ENCODE measurements at places on chromosomes 2 and 18.
A peak's percentile ranks its signal among the peaks of the same experiment; 100 is the strongest.

DNA sequence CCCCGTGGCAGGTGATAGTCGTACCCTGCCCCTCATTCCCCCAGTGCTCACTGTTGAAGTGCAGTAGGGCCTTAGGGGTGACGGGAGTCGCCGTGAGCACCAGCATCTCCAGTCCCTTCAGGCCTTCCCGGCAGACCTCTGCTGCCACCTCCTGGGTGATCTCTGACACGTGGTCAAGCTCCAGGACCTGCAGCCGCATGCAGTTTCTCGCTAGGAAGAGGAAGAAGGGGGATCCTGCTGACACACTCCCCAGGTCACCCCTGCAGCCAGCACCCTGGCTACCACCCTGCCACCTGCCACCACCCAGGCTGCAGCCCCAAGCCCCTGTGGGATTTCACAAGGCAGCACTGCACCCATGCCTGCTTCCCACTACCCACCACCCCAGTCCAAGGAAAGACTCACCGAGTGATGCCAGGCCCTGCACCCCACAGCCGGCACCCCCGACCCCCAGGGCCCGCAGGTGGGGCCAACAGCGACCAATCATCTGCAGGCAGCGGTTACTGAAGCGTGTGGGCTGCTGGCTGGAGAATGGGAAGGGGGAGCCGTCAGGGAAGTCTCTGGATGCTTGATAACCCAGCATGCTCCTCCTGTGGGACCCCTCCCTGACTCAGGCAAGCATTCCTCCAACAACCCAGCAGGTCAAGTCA, 23.8 kb downstream of the FBXO41 start:
- no peak for DNase-seq

- no peak for DNase-seq
These were observed 25.9 kb upstream of the SGPP2 start for GRCh38 chr2:222398446-222398885.

- DNase-seq = no peak
These were observed 28.1 kb upstream of the THOC1 start for GRCh38 chr18:295756-296490.

DNA sequence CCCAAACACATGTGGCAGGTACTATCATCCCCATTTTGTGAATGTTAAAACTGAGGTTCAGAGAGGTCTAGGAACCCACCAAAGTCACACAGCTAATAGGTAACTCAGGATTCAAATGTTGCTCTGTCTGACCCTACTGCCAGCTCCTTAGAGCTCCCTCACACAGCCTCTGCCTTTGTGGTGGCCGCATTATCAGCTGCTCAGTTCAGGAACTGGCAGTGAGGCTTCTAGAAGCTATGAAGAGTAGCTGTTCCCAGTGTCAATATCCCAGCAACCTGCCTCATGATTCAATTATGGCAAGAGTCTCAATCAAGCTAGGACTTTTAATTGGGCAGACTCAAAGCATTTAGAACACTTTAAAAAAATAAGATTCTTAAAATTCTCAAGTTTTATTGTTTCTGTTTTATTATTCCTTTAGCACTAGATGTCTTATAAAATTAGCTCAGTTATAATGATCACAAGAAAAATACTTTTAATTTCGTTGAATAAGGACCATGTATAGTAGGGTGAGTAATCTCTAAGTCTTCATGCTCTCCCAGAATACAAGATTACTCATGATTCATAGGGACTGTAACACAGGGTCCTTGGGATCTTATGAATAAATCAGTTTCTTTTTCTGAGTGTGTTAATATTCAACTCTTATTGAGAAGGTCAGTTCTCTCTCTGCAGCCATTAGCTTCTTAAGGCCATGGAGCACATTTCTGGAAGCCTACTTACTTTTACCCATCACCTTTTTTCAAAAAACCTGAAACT, 342.7 kb downstream of the RND3 start:
- no peak for DNase-seq

- no peak for DNase-seq
These were observed 161.3 kb downstream of the INSIG2 start for GRCh38 chr2:118249531-118249930.

DNA sequence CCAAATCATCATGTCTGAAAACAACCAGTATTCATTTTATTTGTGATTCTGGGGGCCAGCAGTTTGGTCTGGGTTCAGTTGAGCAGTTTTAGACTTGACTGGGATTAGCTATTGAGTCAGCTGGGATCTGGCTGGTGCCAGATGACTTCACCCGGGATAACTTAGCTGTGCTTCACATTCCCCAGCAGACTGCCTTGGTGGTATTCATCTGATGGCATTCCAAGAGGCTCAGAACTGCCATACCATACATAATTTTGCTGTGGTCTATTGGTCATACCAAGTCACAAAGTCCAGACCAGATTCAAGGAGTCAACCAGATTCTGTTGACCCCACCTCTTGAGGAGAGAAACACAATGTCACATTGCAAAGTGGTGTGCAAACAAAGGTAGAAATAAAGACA, 7.8 kb upstream of the FSHR start:
- no peak for DNase-seq

GRCh38 chr2:234964631-234965461, 13.0 kb downstream of the SH3BP4 start:
- no peak for DNase-seq

DNA sequence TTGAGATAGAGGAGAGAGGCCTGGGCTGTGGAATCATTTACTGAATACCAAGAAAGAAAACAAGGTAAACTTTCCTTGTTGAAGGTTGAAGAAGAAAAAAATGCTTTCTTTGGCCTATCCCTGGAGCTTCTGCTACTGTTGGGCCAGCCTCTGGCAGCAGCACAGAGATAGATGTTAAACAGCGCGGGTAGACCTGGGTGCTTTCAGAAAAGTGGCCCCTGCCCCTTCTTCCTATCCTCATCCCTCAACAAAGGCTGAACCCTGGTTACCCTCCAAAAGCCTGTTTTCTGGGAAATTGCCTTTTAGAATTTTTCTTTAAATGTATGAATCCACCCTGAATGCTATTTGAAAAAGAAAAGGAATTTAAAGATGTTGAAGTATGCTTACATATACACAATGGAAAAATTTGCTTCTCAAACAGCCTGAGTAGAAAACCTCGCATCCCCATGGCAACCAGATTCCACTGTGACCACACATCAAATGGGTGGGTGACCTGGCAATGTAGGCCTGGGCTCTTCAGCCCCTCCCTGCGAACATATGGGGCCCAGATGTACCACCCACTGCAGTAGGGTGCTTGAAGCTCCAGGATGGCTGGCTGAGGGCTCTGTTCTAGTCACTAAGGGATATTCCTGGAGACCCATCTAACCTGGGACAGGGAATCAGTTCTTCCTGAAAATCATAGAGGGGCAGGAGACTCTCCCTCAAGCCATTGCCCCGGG, 23.4 kb upstream of the CHRNA1 start:
- DNase-seq = no peak

- peak; percentile 60 for DNase-seq
These were observed 21.0 kb upstream of the PTMA start for GRCh38 chr2:231687133-231687852.

DNA sequence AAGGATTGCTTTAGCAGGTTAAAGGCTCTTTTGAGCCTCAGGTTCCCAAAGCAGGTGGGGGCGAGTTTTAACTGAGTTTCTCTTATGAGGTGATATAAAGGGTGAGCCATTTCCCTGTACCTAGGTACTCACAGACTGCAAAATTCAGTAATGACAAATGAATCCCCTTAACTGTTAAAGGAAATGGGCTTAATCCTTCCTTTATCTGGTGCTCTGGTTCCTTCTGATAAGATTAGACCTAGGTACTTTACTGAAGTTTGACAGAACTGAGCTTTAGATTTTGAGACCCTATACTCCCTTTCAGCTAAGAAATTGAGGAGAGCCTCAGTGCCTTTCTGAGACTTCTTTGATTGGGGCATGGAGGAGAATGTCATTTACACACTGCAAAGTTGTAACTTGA, 42.6 kb downstream of the STK17B start:
- no peak for DNase-seq

- no peak for DNase-seq
These were observed at the start of gene MGAT5 for GRCh38 chr2:134253804-134254203. Gene MGAT5 (plus strand): TSS chr2:134254072. CDS start chr2:134254404, 332 bp downstream.

GRCh38 chr2:225471039-225471438, 71.5 kb downstream of the NYAP2 start:
- no peak for DNase-seq

DNA sequence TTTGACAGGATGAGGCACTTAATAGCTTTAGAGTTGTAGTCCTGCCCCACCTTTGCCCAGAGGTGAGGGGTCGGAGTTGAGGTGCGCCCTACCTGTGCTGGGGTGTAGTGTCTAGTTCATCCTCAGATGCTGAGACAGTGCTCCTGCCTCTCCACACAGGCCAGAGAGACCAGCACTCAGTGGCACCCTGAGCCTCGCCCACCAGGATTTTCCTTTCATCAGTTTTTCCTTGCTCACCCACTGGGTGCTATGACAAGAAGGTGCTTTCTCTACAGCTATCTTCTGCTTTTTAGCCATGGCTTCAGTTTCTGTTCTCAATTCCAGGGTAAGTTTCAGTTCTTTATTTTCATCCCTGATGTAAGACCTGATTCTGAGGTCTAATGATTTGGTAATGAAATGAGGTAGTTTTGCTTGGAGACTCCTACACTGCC, 16.8 kb upstream of the TMEM131 start:
- no peak for DNase-seq

DNA sequence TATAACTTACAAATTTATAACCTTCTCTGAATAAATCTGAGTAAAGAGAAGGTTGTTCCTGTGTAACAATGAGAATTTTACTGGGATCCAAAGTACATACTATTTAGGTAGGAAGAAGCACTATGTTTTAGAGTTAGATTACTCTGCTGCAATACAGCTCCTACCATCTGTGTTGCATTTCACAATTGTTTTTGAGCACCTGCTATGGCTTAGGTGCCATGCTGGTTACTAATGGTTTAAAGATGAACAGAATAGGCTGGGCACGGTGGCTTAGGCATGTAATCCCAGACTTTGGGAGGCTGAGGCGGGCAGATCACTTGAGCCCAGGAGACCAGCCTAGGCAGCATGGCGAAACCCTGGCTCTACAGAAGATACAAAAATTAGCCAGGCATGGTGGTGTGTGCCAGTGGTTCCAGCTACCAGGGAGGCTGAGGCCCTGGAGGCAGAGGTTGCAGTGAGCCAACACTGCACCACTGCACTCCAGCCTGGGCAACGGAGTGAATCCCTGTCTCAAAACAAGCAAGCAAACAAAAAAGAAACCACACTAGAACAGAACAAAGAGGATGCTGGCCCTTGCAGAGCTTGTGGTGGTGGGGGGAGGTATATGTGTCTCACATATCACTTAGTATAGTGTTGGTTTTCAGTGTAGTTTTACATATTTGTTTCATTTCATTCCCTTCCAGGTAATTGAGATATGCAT, 56.7 kb downstream of the SPTBN1 start:
- DNase-seq = no peak

DNA sequence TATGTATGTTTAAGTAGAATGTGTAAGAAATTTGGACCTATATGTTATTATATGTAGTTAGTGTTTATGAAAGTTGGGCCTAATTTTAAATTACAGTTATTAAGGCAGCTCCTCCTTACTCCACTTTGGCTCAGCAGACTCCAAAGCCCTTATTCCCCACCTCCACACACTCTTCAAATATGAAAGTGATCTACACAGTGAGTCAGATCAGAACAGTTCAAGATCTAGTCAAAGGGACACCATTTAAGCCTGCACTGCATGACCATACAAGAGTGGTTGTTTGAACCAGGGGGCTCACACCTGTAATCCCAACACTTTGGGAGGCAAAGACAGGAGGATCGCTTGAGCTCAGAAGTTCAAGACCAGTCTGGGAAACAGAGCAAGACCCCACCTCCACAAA, 21.2 kb upstream of the PMAIP1 start:
- no peak for DNase-seq

All from stimulated activated CD4-positive, alpha-beta T cell treated with anti-CD3 and anti-CD28 coated beads, Interleukin-1b, Interleukin-23, amount 100 ng/mL, for 24 hours (primary cell).